ENCODE measurements at places on chromosomes 12 and 14.

DNA sequence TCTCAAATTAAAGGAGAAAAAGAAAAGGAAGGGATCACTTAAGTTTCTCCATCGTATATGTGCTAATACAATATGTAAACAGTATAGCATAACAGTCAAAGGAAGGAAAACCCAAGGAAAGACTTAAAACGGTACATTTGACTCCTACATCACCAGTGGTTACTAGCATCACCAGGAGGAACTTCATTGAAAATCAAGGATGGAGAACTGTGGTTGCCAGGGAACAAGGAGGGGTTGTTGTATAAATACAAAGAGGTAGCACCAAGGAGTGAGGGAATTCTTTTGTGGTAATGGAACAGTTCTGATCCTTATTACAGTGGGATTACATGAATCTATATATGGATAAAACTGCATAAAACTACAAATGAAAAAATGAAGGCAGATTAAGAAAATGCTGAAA lies 1.6 kb downstream of the ZFYVE26 start:
- no peak for DNase-seq

DNA sequence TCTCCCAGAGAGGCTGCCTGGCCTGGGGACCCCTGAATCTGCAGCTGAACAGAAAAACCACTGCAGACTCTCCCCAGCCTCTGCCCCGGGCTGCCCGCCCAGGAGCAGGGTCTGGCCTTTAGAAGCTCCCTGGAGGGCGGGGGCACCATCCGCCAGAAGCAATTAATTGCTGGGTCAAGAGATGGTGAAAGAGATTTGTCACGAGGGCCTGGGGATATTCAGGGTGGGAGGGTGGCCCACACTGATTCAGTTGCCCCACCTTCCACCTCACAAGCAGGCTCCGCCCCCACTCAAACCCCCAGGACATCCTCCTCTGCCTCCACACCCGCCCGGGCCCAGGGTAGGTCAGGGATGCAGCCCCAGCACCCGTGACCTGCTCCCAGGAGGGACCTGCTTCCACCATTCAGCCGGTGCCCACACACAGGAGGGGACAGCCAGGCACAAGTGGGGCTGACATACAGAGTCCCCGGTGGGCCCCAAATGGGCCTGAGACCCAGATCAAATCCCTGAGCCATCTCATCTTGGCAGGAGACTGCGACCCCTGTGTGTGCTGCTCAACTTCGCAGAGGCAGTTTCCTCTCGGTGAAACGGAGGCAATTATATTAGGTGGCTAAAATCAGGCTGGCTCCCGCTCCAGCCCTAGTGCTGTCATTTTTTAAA lies 23.0 kb downstream of the NCOR2 start:
- no peak for DNase-seq

GRCh38 chr12:54172168-54172567 lies 16.6 kb downstream of the SMUG1 start:
- no peak for DNase-seq

DNA sequence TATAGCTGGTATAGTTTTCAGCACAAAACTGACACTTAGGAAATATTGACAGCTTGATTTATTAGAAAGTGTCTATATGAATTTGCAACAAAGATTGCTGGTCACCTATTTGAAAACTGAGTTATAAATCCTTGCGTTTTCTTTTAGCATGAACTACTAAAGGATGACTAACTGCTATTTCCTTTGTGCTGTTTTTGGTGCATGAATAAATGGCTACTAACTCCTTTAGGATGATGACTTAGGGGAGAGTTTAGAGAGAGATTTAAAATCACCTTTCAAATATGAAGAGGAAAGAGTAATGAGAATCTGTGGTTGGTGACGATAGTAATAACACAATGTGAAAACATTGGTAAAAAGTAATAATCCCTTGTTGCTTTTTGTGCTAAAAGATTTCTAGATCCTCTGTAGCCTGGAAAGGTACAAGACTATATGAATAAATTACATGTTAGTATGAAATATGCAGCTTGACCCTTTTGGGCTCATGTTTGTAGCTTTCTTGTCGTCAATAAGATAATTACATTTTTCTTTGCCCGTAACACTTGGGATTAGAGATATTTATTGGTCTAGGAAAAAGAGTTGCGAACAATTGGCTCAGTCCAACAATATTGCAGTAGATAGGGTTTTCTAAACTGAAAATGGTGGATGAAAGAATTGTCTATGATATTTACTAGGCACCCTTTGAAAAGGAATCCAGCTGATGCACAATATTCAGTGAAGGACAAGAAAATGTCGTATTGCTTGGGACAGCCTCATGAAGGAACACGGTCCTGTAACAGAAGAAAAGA lies 453.0 kb downstream of the ADAMTS20 start:
- no peak for DNase-seq

- no peak for DNase-seq
Measured at GRCh38 chr12:131379738-131380137, 331.2 kb upstream of the SFSWAP start.

- no peak for DNase-seq
Measured at GRCh38 chr14:29355331-29355730, 572.3 kb downstream of the PRKD1 start.
